ENCODE measurements at places on chromosomes 11 and 22. TPM values are rescaled to one million over a fixed set of nuclear protein-coding genes. Genes with fewer than 3 reads are reported as not detected.
A peak's percentile ranks its signal among the peaks of the same experiment; 100 is the strongest.

- no peak for DNase-seq
Measured at GRCh38 chr22:49216579-49216978, 611.1 kb downstream of the BRD1 start.

DNA sequence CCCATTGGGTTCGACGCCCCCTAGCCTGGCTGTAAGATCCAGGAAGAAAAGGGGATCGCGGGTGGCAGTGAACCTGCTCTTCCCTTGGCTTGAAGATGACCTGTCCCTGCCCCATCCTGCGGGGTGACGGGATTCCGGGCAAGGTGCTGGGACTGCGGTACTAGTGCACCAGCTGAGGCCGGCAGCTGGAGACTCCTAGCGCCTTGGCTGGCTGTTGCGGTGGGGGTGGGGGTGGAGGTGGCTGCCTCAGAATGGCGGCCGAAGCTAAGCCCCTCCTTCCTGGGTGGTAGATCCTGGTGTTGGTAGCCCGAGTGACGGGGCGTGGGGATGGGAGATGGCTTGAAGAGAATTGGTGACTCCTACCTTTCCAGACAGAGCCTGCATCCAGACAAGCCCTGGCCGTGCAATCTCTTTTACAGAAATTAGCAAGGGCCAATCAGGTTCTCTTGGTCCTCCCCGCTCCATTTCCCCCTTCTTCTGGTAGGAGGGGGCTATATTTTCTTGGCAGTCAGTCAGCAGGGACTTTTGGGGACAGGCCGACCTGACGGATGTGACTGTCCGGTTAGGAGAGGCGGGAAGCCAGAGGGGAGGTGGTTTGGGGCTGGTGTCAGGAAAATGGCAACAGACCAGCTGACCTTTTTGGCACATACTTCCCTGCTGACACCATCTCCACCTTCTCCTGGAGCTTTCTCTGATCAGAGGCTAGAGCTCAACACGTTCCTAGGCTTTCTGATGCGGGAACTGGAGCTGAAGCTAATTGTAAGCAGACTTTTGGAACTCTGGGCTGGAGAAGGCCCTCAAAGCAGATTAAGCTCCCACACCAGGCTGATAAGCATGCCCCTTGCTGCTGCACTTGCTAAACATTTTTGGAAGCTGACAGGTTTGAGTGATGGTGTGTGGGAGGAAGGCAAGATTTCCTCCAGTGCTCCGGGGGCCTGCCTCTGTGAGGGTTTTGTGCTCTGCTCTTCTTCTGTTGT, 2.0 kb downstream of the NAV2 start:
- peak; percentile 65 for DNase-seq

DNA sequence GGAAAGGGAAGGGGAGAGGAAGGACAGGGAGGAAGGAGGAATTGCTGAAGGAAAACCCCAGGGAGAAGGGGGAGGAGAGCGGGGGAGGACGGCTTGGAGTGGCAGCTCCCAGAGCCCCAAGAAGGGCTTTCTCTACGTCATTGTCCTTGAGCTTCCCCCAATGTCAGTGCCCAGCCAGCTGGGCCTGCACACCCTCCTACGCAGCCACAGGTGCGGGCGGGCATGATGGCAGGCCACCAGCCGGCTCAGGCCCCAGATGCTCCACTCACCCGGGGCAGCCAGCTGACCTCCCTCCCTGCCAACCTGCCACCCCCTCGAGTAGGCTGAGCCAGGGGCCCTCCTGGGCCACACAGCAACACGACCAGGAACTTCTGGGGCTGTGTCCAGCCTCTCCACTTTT, 11.2 kb downstream of the SYT7 start:
- DNase-seq = no peak

GRCh38 chr22:26546282-26546681, 34.0 kb upstream of the TFIP11 start:
- DNase-seq = no peak

GRCh38 chr22:30041881-30042280, 38.4 kb upstream of the HORMAD2 start:
- DNase-seq = no peak

DNA sequence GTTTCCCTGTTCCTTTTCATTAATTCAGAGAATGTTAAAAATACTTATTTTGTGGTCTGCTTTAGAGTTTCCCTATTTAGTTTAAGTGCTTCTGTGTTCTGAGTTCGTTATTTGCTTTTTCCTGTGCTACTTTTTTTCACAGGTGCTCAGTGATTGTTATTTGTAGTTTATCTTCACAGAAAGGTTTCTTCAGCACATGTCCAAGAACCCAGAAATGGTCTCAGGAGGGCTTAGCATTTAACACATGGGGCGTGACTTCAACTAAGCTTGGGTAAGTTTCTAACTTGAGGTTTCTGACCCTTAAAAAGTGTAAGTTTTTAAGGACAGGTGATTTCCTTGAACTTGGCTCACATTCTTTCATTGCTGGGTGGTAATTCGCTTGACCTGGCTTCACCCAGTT, 157.3 kb downstream of the AASDHPPT start:
- no peak for DNase-seq

GRCh38 chr22:17007257-17007656, 765 bp downstream of the GAB4 start:
- DNase-seq = peak; percentile 68

- no peak for DNase-seq
Measured at GRCh38 chr11:129131316-129131715, 60.8 kb downstream of the ARHGAP32 start.

Gene SCYL1
- total RNA-seq = 55.1 TPM

Gene SOX6
- total RNA-seq = 0.70 TPM

Gene PAK1
- total RNA-seq = 143 TPM

Gene CADM1
- 18.0 TPM for total RNA-seq

Gene CD6
- total RNA-seq = 1.9 TPM

Gene BTG4
- total RNA-seq = 0.31 TPM

Gene PATE3
- not detected for total RNA-seq

Data from GM23338 (cell line).